ENCODE measurements at places on chromosomes 16 and 17. TPM values are rescaled to one million over a fixed set of nuclear protein-coding genes. Genes with fewer than 3 reads are reported as not detected.

- H3K36me3 ChIP-seq = no peaks in the 10 kb centered on the region
- no peak overlapping the region for H3K4me3 ChIP-seq
- H3K27me3 ChIP-seq = peaks cover 16% of the 10 kb centered on the region
- no peak overlapping the region for H3K27ac ChIP-seq
- no peak for DNase-seq
- H3K4me1 ChIP-seq = peaks cover 11% of the 10 kb centered on the region
These were observed 7.5 kb downstream of the SNTB2 start for GRCh38 chr16:69194488-69194887.

DNA sequence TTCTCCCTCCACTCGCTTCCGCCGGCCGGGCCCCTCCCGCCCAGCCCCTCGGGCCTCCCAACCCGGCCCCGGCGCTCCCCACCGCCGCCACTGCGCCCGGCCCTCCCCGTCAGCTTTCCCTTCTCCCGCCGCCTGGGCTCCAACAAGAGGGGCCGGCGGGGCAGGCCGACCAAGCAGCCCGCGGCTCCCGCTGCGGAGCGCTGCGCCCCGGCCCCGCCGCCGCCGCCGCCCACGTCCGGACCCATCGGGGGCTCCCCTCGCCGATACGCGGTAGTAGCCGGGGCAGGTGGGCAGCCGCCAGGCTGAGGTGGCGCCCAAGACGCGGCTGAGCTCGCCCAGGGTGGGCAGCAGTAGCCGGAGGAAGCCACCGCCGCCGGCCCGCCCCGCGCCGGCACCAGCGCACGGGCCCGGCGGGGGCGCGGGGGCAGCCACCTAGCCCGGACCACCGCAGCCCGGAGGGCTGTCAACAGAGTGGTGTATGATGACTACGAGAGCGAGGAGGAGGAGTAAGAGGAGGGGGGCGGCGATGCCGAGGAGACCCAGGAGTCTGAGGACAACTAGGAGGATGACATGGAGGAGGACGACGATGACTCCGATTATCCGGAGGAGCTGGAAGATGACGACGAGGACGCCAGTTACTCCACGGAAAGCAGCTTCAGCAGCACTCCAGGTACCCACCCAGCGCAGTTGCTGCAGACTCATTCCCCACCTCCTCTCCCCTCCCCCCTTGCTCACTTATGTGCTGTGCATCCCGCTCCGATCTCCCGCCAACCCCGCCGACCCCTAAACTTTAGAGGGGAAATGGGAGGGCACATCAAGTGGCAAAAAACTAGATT is 498 bp downstream of the LRRC37B start:
- H3K4me1 ChIP-seq = peaks cover 35% of the 10 kb centered on the region
- H3K27me3 ChIP-seq = peaks cover 5% of the 10 kb centered on the region
- no peaks in the 10 kb centered on the region for H3K36me3 ChIP-seq
- peak overlapping the region; percentile 83 for H3K27ac ChIP-seq

GRCh38 chr17:36608794-36609497 is 7.6 kb downstream of the MRM1 start:
- H3K4me1 ChIP-seq = peaks cover 10% of the 10 kb centered on the region
- peaks cover 5% of the 10 kb centered on the region for H3K36me3 ChIP-seq
- H3K4me3 ChIP-seq = no peak overlapping the region
- no peaks in the 10 kb centered on the region for H3K27me3 ChIP-seq
- DNase-seq = peak; percentile 47
- H3K27ac ChIP-seq = no peak overlapping the region

Gene KRTAP4-4
- polyA plus RNA-seq = not detected

Gene SLC16A13
- 2.2 TPM for polyA plus RNA-seq
